Nephron progenitor cell (in vitro differentiated cells): ENCODE measurements at places on chromosomes 4 and X.

- peak; percentile 86 for DNase-seq
These were observed 8.0 kb upstream of the NEUROG2 start for GRCh38 chr4:112523764-112524505.

DNA sequence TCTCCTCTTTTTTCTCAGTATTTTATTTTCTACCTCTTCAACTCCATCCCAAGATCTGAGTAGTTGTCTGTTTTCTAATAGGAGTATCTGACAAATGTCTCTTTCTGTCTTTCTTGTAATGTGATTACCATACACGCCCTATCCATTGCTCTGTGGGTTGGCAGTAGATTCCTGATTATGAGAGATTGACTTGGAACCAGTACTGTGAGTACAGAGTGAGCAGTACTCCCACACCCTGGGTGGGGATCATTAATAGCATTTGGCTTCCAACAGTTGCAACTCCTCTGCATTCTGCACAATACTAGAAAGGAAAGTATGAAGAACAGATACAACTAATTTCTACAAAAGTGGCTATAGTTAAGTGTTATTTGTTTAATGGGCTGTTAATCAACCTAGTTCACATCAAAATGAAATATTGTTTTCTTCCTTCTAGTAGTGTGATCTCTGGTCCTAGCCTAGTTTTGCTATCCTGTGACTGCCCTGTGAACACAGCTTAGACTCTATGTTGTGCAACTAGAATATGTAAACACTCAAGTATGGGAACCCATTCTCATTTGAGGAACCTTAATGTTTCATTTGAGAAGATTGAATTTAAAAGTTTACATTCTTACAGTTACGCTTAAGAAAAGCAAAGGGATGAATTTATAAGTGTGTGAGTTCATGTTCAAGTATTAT lies 112.9 kb downstream of the PTPN13 start:
- DNase-seq: no peak

DNA sequence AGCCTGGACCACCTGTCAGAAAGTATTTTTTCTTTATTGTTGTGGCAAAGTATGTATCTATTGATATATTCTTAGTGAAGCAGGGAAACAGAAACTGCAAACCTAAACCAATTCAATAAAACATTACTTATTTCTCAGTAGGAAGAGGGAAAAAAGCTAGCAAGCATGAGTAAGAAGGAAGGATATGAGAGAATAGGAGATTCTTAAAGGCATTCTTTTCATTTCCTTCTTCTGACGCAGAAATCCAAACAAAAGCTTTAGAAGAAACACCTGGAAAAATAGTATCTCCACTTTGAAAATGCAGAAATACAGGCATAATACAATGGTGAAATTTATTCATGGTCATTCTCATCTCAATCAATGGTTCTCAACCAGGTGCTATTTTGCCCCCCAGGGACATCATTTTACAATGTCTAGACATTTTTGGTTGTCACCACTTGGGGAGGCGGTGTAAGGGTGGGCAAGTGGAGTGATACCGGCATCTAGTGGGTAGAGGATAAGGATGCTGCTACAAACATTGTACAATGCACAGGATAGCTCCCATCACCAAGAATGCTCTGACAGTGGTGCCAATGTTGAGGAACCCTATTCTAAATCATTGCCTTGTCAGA lies 21.7 kb upstream of the ATXN3L start:
- no peak for DNase-seq

DNA sequence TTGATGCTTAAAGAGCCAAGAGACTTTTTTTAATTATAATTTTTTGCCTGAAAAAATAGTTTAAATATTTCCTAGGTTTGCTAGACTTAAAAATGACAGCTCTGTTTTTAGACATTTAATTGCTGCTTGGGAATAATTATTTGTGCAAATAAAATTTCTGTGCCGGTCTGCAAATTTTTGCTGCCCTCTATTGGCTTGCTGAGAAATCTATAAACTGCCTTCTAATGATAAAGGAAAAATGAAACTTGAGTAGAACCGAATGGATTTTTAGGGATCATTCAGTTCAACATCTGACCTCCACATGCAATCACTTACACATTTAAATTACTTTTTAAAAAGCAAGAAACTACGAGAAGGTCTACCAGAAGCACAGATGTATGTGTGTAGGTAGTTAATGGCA lies 434.0 kb downstream of the FAM133A start:
- DNase-seq: no peak

GRCh38 chrX:79169484-79169883 lies 25.0 kb downstream of the GPR174 start:
- no peak for DNase-seq

- no peak for DNase-seq
These were observed 106.9 kb downstream of the THOC2 start for GRCh38 chrX:123625952-123626351.

GRCh38 chr4:115149106-115149505 lies 35.7 kb upstream of the NDST4 start:
- DNase-seq: no peak

DNA sequence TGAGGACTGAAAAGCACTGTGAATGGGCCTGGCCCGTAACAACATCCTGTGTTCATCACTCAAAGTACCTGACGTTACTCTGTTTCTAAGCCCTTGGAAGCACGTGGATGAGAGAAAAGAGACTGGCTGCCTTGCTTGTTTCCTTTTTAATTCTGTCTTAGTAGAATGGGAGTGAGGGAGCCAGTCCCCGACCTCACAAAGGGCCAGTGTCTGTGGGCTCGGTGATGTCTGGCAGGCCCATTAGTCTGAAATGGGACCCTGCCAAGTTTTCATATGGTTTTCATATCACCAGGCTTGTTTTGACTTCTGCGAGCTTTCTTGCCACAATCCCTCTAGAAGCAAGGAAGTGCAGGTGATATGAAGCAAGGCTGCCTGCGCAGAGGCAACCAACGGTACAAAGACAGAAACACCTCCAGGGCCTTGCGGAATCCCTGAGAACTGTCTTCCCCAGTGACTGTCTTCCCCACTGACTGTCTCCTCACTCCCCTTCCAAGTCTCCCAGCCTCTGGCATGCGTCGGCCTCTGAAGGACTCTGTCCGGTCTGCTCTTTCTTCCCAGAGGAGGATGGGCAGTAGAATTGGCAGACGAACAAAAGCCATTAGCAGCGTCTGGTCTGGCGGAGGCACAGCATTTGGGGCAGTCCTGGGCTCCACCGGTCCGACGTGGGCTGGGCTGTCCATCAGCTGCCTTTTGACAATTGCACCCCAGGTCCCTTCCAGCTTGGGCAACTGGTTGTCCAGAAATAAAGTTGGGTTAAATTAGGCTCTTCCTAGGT lies 20.2 kb upstream of the RASL11B start:
- no peak for DNase-seq

- no peak for DNase-seq
These were observed 194.3 kb downstream of the SOWAHB start for GRCh38 chr4:76703676-76704075.

DNA sequence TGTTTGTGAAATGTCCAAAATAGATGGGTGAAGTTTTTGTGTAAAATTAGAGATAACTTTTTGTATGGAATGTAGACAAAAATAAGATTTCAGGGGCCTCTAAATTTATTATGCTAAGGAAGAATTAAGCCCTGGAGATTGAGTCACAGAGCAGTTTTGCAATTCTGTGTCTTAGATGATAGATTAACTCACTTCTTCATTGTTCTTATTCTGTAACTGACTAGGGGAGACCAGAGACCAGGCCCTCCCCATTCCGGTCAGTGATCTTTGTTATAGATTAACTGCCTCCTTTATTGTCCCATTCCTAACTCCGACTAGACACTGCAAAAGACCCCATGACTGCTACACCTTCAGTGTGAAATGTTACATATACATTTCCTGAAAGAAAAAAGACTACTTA lies 238.4 kb upstream of the TAPT1 start:
- DNase-seq: no peak

GRCh38 chr4:679629-680028 lies 5.3 kb downstream of the MYL5 start:
- no peak for DNase-seq

DNA sequence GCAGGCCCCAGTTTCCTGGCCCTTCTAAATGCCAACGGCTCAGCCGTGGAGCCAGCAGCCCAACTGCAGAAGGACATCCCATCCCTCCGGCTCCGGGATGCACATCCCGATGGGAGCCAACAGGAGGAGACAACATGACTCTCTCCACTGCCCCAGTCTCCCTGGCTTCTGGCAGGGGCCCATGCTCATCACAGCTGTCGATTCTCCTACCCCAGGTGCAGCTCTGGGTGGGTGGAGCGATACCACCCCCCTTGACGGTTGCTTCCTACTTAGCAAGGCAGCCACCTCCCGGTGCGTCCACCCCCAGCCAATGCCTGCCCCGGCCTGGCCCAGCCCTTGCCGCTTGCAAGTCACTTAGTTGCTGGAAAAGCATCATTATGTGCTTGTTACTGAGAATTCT lies 19.5 kb downstream of the ZNF275 start:
- no peak for DNase-seq

- DNase-seq: no peak
These were observed 17.7 kb upstream of the RPS6KA3 start for GRCh38 chrX:20284444-20284843.

GRCh38 chr4:123449780-123450179 lies 53.2 kb downstream of the SPRY1 start:
- no peak for DNase-seq

GRCh38 chrX:9352694-9353411 lies 112.0 kb upstream of the TBL1X start:
- DNase-seq: no peak

GRCh38 chr4:159079074-159079473 lies 23.8 kb upstream of the RAPGEF2 start:
- no peak for DNase-seq

DNA sequence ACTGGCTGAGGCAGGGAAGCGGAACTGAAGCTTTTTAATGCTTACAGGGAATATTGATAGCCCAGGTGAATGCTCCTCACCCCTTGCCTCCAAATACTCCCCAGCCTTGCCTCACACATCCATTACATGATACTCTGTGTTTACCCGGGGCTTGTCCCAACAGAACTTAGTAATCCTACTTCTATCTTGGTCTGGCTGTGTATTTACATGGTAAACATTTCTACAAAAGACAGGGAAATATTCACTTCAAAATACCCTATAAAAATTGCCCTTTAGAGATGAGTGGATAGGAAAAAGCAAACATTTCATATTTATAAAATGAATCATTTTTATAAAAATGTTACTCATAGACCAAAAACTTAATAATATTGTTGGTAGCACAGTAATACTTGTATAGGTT lies 120.1 kb downstream of the NHS start:
- no peak for DNase-seq

DNA sequence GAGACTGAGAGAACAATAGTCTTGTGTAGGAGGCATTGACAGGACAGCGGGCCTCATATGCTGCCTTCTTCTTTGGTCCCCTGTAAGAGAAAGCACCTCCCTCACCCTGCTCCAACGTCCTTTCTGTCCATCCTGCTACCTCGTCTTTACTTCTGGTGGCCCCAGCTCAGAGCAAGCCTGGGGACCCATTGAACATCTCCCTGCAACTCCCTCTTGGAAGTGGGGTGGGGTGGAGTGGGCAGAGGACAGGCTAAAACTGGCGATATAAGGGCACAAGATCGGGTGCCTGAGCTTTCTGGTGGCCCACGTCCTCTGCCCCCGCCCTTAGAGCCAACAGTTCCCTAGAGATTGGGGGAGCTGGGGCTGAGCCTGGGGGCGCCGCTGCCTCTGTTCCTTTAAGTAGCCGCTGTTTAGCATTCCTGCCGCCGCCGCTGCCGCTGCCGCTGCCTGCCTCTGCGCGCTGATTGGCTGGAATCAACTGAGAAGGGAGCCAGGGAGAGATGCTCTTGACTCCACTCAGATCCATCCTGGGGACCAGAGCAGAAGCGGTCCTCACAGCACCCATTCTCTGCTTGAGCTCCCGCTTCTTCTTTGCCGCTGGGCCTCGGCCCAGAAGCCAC lies at the start of gene DLG3:
DLG3 (plus strand) TSS at position 510 of the 620 bp plus-strand sequence. CDS start 367 bp downstream, outside the sequence.
- peak; percentile 67 for DNase-seq

- no peak for DNase-seq
These were observed 174.9 kb upstream of the VEGFC start for GRCh38 chr4:176967586-176967985.

DNA sequence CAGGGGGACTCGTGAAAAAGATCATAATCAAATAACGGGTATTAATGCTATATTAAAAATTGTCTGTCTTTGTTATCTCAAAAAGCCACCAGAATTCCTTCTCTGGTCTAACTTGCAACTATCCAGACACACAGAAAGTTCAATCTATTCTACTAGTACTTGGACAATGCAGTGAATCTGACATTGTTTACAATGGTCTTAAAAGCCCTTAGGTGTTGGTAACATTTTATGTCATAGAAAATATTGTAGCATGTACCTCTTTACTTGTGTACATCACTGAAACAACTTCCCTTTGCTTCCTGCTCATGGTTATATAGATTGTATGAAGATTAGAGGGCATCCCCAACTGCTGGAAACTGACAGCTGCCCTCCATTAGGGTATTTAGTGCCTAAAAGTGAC lies 71.1 kb upstream of the PPP3CA start:
- DNase-seq: no peak

- DNase-seq: no peak
These were observed 3.7 kb downstream of the CXCL9 start for GRCh38 chr4:76003620-76004019.

DNA sequence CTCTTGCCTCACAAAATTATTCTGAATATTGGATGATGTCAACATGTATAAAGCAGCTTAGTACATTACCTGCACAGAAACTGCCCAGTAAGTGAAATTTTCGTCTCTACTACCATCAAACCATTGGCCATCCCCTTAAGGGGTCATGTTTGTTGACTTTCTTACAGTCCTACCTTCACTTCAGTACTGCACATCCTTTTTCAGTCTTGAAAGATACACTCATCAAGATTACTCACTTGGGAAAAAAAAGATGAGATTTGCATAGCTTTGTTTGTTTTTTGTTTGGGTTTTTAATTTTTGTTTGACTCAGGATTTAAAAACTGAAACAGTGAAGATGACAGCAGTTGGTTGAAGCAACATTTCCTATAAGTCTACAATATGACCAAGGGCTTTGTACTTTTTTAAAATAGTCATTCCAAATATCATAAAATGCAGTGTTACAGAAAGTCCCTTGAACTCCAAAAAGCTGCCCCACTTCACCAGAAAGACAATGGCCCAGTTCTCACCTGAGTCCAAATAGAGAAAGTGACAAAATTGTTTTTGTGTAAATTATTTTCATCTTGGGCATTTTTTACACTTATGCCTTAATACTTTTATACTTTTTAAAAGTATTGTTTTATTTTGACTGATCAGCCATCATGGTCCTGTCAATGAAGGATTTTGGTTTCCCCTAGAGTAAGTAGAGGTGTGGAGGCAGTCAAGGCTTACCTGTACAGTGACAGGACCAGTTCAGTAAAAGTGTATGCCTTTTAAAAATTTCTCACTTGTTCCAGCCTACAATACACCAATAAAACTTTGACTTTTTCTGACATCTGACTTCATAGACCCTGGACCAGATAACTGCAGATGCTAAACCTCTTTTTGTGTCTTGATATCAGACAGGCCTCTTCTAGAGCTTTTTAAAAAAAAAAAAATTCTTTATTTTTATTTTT lies 59.7 kb upstream of the EDA2R start:
- no peak for DNase-seq

- DNase-seq: no peak
These were observed 89.5 kb downstream of the JAKMIP1 start for GRCh38 chr4:6110681-6111353.

- no peak for DNase-seq
These were observed 28.2 kb upstream of the TCEAL4 start for GRCh38 chrX:103556963-103557612.
